ENCODE measurements at places on chromosomes 4 and X. TPM values are rescaled to one million over a fixed set of nuclear protein-coding genes. Genes with fewer than 3 reads are reported as not detected.

The SAGE1 gene
- total RNA-seq, result not detected

The UGT8 gene
- not detected for total RNA-seq

The USP17L5 gene
- not detected for total RNA-seq

The ATP7A gene
- 11.6 TPM for total RNA-seq

The SCLT1 gene
- 23.8 TPM for total RNA-seq

GRCh38 chrX:19975845-19976244 lies 15.0 kb downstream of the BCLAF3 start:
- no peak for DNase-seq

DNA sequence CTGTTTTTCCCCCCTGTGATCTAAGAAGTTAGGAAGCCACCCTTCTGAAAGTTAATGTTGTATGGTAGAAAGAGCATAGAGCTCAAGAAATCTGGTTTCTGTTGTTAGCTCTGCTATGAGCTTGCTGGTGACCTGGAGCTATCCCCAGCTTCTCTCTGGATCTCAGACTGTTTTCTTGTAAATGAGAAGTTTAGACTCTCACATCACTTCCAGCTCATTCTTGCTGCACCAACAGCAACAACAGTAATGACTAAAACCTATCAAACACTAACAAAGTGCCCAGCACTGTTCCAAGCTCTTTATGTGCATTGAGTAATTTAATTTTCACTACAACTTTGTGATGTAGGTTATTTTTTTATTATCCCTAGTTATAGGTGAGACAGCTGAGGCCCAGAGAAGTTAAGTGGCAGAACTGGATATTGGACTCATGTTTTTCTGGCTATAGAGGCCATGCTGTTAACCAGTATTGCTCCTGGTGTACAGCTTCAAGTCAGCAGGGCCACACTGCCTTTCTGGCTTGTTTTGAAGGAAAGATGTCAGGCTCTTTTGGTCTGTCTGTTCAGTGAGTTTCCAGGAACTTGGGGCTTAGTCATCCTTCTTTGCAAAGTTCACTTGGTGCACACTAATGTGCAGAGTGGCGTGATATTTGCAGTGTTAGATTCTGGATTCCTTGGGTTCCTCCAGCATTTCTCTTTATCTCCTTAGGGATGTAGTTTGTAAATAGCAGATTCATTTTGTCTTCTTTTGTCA lies 27.8 kb upstream of the TMEM164 start:
- DNase-seq, result no peak

DNA sequence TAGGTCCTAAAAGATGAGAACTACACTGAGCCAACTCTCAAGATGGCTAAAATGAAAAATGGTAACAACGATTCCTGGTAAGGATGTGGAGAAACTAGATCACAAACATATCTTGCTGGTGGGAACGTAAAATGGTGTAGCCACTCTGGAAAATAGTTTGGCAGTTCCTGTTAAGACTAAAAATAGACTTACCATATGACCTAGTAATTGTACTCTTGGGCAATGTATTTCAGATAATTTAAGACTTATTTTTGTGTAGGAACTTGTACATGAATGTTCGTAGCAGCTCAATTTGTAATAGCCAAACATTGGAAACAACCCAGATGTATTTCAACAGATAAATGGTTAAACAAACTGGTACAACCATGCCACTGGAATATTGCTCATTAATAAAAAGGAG lies 106.2 kb downstream of the HDAC8 start:
- no peak for DNase-seq

GRCh38 chrX:41064018-41064417 lies 21.2 kb upstream of the USP9X start:
- DNase-seq, result no peak

DNA sequence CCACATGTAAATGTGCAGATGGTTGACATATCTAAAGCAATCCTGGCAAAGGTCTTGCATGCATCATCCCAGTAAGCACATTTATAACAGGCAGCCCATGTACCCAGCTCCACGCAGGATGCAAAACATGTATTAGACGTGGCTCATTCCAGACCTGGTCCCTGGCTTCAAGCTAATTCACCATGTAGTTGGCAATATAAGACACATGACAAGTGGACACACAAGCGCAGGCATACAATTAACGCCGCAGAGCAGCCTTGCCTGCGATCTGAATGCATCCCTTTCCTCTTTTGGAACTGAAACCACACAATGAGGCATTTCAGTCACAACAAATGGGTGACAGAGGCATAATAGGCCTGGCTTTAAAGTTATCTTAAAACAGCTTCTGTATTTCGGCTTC lies 114.5 kb upstream of the TRIM2 start:
- no peak for DNase-seq
